ENCODE measurements at places on chromosomes 13 and 19. TPM values are rescaled to one million over a fixed set of nuclear protein-coding genes. Genes with fewer than 3 reads are reported as not detected.

Gene C19orf33
- total RNA-seq = 732 TPM

Gene C19orf81
- total RNA-seq = 9.5 TPM

Gene RDH8
- 0.28 TPM for total RNA-seq

Gene CCDC169
- total RNA-seq = 0.46 TPM

Gene ZNF578
- not detected for total RNA-seq

Gene B3GNT8
- total RNA-seq = 0.11 TPM

Gene ZNF471
- total RNA-seq = 0.02 TPM

Gene ZNF571
- total RNA-seq = 0.89 TPM

Data from A549 treated with CpdA at 1 μM for 4 hours (cell line).